ENCODE measurements at places on chromosomes 12 and 14.

DNA sequence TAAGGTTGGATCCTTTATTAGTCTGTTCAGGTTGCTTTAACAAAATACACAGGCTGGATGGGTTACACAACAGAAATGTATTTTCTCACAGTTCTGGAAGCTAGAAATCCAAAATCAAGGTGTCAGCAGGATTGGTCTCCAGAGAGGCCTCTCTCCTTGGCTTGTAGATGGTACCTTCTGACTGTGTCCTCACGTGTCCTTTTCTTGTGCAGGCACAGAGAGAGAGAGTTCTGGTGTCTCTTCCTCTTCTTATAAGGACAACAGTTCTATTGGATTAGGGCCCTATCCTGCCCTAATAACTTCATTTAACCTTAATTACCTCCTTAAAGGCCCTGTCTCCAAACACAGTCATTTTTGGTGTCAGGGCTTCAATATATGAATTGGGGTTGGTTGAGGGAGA is 4.6 kb upstream of the ANKRD33 start:
- no peak for DNase-seq

GRCh38 chr12:118238888-118239287 is 103.0 kb downstream of the PEBP1 start:
- no peak for DNase-seq

DNA sequence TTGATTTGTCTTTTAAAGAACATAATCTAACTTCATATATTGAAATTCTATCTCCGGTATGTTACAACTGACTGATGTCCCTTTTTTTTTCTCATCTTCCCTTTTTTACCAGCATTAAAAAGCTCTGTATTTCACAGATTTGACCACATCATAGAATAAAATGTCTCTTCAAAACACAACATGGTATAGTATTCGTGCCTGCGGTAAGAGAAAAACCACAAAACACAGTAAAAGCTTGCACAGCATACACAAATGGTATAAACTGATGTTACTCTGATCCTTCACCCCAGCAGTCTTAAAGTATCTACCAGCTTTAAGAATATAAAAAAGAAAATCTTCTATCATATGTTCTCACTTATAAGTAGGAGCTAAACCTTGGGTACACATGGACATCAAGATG is 83.4 kb downstream of the HECTD1 start:
- DNase-seq = no peak

- DNase-seq = no peak
These were observed 28.1 kb upstream of the PPM1A start for GRCh38 chr14:60220917-60221316.

GRCh38 chr12:89040146-89040964 is 311.9 kb downstream of the DUSP6 start:
- no peak for DNase-seq

- no peak for DNase-seq
These were observed 83.8 kb downstream of the GALNT9 start for GRCh38 chr12:132245521-132246101.

DNA sequence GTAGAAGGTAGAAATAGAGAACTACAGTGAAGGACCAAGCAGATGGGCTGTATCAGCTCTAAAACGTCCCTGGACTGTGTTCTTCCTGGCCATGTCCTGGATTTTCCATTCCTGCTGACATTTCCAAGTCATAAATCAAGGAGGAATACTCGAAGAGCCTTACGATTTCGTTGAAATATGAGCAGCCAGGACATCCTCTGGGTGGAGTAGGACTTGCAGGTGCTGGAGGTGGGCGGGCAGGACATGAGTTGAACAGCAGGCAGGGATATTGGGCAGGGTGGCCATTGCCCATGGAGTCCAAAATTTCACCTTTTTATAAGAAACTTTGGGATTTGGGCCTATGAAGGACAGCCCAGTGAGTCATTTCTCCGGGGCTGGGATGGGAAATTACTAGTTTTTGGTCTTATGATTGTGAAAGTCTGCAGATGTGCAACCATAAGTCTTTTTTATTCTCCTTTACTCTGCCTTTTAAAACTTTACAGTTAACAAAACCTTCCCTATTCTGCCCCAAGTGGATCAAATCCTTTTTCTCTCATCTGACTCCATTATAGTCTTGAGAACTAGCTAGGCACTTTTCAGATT is 88.8 kb downstream of the TMX1 start:
- peak; percentile 46 for DNase-seq

DNA sequence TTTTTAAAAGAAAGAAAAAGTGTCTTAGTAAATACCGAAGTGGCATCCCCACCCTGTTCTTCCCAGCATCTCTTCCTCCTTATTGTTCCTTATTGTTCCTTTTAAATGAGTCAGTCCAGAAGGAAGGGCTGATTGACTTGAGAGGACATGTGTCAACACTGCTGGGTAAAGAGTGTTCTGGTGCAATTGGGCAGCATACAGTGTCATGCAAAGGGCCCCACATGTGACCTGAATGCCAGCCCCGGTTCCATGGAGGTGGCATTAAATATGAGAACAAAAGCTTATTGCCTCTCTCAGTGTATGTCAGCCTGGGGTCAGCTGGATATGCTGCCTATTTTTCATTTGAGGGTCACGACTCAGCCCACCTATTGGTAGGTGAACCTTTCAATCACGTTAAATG is 58.9 kb upstream of the RIC8B start:
- DNase-seq = no peak

DNA sequence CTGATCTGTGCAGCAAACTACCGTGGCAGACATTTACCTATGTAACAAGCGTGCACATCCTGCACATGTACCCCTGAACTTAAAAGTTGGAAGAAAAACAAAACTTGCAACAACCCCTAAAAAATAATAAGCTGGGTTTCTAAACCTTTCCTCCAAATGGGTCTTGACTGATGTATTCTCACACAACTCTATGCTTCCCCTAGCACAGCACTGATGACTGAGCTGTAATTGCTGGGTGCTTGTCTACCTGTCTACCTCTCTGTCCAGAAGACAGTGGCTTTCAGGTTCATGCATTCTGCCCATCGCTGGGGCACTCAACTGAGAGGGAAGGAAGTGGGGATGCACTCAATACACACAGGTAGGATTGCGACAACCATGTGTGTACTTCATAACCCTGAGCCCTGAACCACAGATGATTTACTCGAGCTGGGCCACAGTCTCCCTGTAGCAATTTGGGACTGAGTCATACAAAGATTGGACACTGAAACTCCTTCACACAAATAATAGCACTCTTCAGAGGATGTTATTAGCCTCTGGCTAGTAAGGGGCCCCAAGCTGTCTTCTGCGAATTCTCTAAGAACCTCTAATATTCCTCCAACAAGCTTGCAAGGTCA is 44.8 kb upstream of the TMPO start:
- DNase-seq = no peak

DNA sequence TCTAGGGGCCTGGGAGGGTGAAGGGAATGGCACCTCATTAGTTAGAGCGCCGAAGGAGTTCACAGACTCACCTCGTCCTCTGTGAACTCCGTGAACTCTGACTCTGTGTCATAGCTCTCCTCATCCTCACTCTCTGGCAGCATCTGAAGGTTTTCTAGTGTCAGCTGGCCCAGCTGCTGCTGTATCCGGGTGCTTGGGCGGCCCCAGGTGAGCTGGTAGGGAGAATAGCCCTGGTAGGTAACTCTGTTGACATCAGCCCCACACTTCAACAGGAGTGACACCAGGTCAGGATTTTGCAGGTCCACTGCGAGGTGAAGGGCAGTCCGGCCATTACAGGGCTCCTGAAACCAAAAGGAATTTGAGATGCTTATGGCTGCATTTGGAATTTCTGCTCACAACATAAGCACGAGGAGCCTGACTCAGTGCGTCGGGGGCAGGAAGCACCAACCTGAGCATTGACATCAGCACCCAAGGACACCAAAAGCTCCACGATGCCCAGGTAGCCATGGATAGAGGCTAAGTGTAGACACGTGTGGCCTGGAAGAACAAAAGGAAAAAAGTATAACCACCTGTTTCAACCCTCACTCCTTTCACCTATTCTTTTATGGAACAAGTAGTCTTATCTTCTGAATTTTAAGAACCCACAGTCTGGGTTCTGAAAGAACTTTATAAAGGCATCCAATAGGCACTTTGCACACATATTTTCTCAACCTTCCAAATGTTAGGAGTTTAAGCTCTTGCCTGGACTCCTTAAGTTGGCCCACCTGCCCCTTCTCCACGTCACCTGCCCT is 2.0 kb downstream of the NFKBIA start:
- DNase-seq = no peak

GRCh38 chr12:52602552-52602951 is 1.3 kb upstream of the KRT72 start:
- DNase-seq = no peak

GRCh38 chr12:124862768-124863415 is 772 bp downstream of the SCARB1 start:
- DNase-seq = no peak

- no peak for DNase-seq
These were observed 37.1 kb upstream of the AEBP2 start for GRCh38 chr12:19402211-19402610.

DNA sequence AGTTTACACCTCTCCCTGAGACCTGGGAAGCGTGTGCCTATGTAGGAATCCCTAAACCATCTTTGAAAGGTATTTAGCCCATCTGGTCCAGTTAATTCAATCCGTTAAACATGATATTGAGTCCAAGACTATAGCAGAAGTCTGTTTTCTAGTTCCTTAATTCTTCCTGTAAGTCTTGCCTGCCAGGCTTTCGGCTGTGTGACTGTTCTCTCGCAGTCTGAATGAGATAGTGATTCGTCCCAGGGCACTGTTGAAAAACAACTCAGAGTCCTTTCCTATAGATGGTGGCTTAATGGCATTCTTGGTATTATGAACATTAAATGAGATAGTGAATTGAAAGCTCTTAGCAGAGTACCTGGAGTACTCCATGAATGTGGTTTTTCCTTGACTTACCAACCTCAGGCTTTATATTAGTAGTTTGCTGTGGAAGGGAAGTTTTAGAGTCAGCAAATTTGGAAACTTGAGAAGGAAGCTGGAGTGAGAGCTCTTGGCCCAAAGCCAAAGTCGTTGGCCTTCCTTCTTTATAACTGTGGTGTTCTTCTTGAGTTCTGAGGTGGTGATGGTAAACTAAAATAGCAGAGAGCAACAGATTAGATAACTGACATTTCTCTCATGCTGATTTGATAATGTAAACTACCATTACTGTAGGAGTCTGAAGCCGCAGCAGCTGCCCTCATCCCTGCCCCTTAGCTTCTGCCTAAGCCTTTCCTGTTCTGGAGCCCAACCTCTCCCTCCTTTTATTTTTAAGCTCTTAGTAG is 76.5 kb downstream of the TGFB3 start:
- DNase-seq = peak; percentile 16

- DNase-seq = no peak
These were observed 181.0 kb upstream of the RGS6 start for GRCh38 chr14:71751264-71751663.

- peak; percentile 40 for DNase-seq
These were observed 209.4 kb downstream of the KTN1 start for GRCh38 chr14:55789406-55789805.

DNA sequence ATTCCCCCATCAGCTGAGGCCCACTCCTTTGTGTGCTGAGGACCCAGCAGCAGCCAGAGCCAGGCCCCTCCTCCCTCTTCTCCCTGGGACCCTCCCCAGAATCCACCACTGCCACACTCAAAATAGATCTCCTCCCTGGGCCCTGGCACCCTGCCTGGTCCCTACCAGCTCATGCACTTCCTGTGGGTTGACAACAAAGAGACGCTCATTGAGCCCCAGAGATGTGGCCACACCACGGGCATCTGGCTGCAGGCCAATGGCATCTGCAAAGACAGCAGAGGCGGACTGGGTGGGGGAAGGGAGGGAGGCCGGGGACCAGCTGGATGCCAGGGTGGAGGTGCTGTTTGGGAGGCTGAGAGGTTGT is 16.0 kb upstream of the ENDOU start:
- DNase-seq = no peak

GRCh38 chr12:126404293-126404881 is 1339.2 kb downstream of the AACS start:
- DNase-seq = no peak

DNA sequence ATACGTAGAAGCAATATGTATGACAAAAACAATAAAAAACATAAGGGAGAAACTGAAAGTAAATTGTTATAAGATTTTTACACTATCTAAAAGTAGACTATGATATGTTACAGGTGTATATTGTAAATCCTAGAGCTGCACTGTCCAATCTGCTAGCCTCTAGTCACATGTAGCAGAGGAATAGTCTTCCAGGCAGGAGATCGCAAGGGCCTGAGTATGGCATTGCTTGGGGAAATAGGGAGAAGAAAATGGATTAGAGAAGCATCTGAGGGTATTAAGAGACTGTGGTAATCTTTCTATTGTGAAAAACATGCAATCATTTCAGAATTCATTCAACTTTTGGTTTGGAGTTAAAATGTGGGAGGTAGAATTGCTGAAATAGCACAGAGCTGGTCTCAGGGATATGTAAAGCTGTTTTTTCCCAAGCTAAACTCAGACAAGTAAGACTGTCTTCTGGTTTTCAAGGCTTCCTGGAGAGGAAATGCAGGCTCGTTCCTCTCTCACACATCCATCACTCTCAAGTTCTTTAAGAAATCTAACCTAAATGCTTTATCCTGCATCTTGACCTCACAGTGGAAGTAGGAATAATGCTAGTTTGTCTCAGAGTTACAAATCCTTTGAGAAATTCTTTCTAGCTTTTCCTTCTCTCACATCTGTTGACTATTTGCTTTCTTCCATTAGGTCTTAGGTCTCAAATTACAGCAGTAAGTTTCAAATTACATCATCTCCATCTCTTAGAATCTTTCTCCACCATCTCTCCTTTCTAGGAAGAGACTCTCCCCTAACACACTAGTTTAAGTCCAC is 7.6 kb upstream of the CCDC184 start:
- DNase-seq = peak; percentile 29

GRCh38 chr14:104661086-104661485 is 28.3 kb upstream of the INF2 start:
- DNase-seq = no peak

DNA sequence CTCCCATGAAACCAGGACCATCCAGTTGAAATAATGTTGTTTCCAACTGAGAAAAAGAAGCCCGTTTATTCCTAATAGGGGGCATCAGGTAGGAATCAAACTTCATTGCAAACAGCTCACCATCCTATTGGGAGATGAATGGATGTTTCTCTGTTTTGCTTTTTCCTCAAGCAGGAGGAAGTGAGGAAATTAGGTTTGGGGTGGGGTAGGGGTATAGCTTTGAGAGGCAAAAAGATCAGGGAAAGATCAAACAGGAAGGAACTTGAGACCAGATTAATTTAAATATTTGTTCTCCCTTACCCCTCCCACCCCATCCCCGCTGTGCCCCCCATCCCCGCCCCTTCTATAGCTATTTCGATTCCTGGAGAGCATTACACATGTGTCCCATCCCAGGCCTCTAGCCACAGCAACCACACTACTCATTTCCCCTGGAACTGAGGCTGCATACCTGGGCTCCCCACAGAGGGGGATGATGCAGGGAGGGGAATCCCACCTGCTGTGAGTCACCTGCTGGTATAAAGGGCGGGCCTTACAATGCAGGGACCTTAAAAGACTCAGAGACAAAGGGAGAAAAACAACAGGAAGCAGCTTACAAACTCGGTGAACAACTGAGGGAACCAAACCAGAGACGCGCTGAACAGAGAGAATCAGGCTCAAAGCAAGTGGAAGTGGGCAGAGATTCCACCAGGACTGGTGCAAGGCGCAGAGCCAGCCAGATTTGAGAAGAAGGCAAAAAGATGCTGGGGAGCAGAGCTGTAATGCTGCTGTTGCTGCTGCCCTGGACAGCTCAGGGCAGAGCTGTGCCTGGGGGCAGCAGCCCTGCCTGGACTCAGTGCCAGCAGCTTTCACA is at the start of gene IL23A:
TSS of gene IL23A (plus strand) at position 577 of the 850 bp plus-strand sequence. CDS start at position 738, 161 bp downstream.
- no peak for DNase-seq

All from fibroblast of gingiva (primary cell).